CD4-positive, alpha-beta memory T cell (primary cell): ENCODE measurements at places on chromosomes 2 and 18. TPM values are rescaled to one million over a fixed set of nuclear protein-coding genes. Genes with fewer than 3 reads are reported as not detected.

Gene PCARE
- total RNA-seq = not detected

Gene ARHGEF33
- total RNA-seq = not detected

Gene CCDC102B
- total RNA-seq = 4.9 TPM

Gene SPC25
- 0.33 TPM for total RNA-seq

Gene BCL2
- total RNA-seq = 42.7 TPM

Gene TNP1
- total RNA-seq = not detected

Gene RPS27A
- total RNA-seq = 2,392 TPM

Gene ERFE
- total RNA-seq = not detected

Gene VWA3B
- not detected for total RNA-seq

Gene SDC1
- total RNA-seq = 0.09 TPM

- H3K36me3 ChIP-seq = no peaks in the 10 kb centered on the region
- DNase-seq = no peak
- no peaks in the 10 kb centered on the region for H3K27me3 ChIP-seq
- H3K27ac ChIP-seq = no peak overlapping the region
- H3K4me1 ChIP-seq = no peaks in the 10 kb centered on the region
Observed at GRCh38 chr2:140383781-140384180, 1603.6 kb upstream of the NXPH2 start.

DNA sequence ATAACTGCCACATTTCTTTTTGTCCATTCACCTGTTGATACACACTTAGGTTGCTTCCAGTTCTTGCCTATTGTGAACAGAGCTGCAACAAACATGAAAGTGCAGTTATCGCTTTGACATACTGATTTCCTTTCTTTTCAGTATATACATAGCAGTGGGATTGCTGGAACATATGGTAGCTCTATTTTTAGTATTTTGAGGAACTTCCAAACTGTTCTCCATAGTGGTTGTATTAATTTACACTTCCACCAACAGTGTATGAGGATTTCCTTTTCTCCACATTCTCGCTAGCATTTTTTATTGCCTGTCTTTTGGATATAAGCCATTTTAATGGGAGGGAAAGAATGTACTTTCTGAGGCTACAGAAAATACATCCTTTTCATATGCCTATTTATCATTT, 167.4 kb downstream of the GULP1 start:
- no peaks in the 10 kb centered on the region for H3K27me3 ChIP-seq
- H3K4me1 ChIP-seq = no peaks in the 10 kb centered on the region
- no peak overlapping the region for H3K27ac ChIP-seq
- no peak for DNase-seq
- H3K36me3 ChIP-seq = no peaks in the 10 kb centered on the region

DNA sequence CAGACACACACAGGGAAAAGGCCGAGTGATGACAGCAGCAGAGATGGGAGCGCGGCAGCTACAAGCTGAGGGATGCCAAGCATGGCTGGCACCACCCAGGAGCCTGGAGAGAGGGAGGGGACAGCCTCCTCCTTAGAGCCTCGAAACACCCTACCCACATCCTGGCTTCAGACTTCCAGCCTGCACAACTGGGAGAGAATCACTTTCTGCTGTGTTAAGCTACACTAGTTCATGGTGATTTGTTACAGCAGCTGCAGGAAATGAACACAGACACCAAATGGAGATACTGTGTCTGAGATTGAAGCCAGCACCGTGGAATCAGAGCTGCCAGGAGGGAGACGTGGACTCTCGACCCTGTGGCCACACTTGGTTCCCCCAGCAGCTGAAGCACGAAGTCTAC, 27.5 kb upstream of the FOSL2 start:
- peaks cover 86% of the 10 kb centered on the region for H3K4me1 ChIP-seq
- DNase-seq = no peak

- H3K27me3 ChIP-seq = no peaks in the 10 kb centered on the region
- H3K4me1 ChIP-seq = peaks cover 19% of the 10 kb centered on the region
- H3K36me3 ChIP-seq = no peaks in the 10 kb centered on the region
Observed at GRCh38 chr18:58761970-58762780, 90.9 kb downstream of the MALT1 start.

DNA sequence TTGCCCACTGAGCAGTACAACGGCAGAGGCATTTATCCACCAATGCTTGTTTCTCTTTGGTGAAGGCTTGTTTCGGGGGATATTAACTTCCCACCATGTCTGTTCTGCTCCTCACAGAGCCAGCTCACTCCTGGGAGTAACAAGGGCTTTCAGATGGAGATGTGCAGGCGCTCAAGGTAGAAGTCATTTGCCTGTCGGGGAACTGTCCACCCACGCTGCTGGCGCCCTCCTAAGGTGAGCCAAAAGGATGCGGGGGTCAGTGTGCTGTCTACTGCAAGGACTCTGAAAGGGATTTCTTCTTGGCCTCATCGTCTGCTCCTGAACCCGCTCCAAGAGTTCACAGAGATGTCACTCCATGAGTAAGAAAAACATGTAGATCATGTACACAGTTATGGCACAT, 57.0 kb upstream of the CYRIA start:
- no peaks in the 10 kb centered on the region for H3K4me1 ChIP-seq
- no peaks in the 10 kb centered on the region for H3K36me3 ChIP-seq
- no peak for DNase-seq
- no peak overlapping the region for H3K27ac ChIP-seq
- H3K27me3 ChIP-seq = no peaks in the 10 kb centered on the region
- H3K4me3 ChIP-seq = no peak overlapping the region

- no peak overlapping the region for H3K27ac ChIP-seq
- no peaks in the 10 kb centered on the region for H3K27me3 ChIP-seq
- DNase-seq = no peak
Observed at GRCh38 chr2:127193967-127194280, 26.2 kb downstream of the CYP27C1 start.

- DNase-seq = no peak
- H3K4me1 ChIP-seq = no peaks in the 10 kb centered on the region
- no peaks in the 10 kb centered on the region for H3K36me3 ChIP-seq
- H3K4me3 ChIP-seq = no peak overlapping the region
Observed at GRCh38 chr2:164797627-164798026, 44.0 kb downstream of the COBLL1 start.

GRCh38 chr18:23701017-23701416, 11.8 kb downstream of the LAMA3 start:
- H3K27ac ChIP-seq = no peak overlapping the region
- no peaks in the 10 kb centered on the region for H3K36me3 ChIP-seq
- no peak for DNase-seq
- no peaks in the 10 kb centered on the region for H3K4me1 ChIP-seq

DNA sequence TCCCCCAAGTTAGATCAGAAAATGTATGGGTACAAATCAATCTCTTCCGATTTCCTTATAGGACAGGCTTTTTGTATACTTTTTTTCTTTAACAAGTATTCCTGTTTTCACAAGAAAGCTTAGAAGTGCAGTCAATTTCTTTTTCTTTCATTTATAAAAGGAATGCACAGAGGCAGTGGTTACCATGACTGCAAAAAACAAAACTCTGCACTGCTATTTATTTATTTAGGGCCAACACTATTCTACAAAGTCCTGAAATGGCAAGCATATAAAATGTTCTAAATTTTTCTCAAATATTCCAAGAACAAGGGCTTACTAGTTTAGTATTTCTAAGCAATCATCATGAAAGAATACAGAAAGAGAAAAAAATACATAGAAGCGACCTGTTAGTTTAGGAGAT, 22.2 kb downstream of the ATAD2B start:
- peaks cover 14% of the 10 kb centered on the region for H3K4me1 ChIP-seq
- H3K4me3 ChIP-seq = no peak overlapping the region
- no peak overlapping the region for H3K27ac ChIP-seq
- no peaks in the 10 kb centered on the region for H3K36me3 ChIP-seq
- no peak for DNase-seq

- no peak for DNase-seq
- H3K4me1 ChIP-seq = no peaks in the 10 kb centered on the region
- no peak overlapping the region for H3K27ac ChIP-seq
- H3K27me3 ChIP-seq = no peaks in the 10 kb centered on the region
- H3K4me3 ChIP-seq = no peak overlapping the region
Observed at GRCh38 chr18:5388896-5389295, 93.4 kb upstream of the ZBTB14 start.

GRCh38 chr18:36374262-36374661, 76.7 kb downstream of the FHOD3 start:
- DNase-seq = no peak
- peaks cover 3% of the 10 kb centered on the region for H3K27me3 ChIP-seq
- no peaks in the 10 kb centered on the region for H3K36me3 ChIP-seq
- H3K4me3 ChIP-seq = no peak overlapping the region
- H3K27ac ChIP-seq = no peak overlapping the region

GRCh38 chr2:231612109-231612455, 19.4 kb downstream of the TEX44 start:
- H3K4me1 ChIP-seq = peaks cover 23% of the 10 kb centered on the region
- no peak for DNase-seq
- no peaks in the 10 kb centered on the region for H3K36me3 ChIP-seq
- no peak overlapping the region for H3K27ac ChIP-seq
- no peak overlapping the region for H3K4me3 ChIP-seq

GRCh38 chr2:159867567-159868361, 69.8 kb upstream of the CD302 start:
- no peaks in the 10 kb centered on the region for H3K4me1 ChIP-seq
- no peak overlapping the region for H3K27ac ChIP-seq
- no peak for DNase-seq
- no peak overlapping the region for H3K4me3 ChIP-seq

- H3K4me3 ChIP-seq = no peak overlapping the region
- no peaks in the 10 kb centered on the region for H3K36me3 ChIP-seq
- H3K4me1 ChIP-seq = no peaks in the 10 kb centered on the region
- H3K27ac ChIP-seq = no peak overlapping the region
- no peaks in the 10 kb centered on the region for H3K27me3 ChIP-seq
Observed at GRCh38 chr2:161796192-161796591, 172.0 kb downstream of the SLC4A10 start.

GRCh38 chr2:112118148-112118547, 20.0 kb upstream of the FBLN7 start:
- H3K27ac ChIP-seq = no peak overlapping the region
- H3K36me3 ChIP-seq = peaks cover 7% of the 10 kb centered on the region
- DNase-seq = no peak
- H3K4me3 ChIP-seq = no peak overlapping the region

- no peaks in the 10 kb centered on the region for H3K36me3 ChIP-seq
- no peak overlapping the region for H3K4me3 ChIP-seq
- H3K27me3 ChIP-seq = no peaks in the 10 kb centered on the region
- no peaks in the 10 kb centered on the region for H3K4me1 ChIP-seq
- DNase-seq = no peak
Observed at GRCh38 chr2:62939735-62940491, 110.7 kb upstream of the OTX1 start.

- no peak for DNase-seq
- no peak overlapping the region for H3K4me3 ChIP-seq
- no peak overlapping the region for H3K27ac ChIP-seq
- no peaks in the 10 kb centered on the region for H3K36me3 ChIP-seq
- H3K4me1 ChIP-seq = no peaks in the 10 kb centered on the region
Observed at GRCh38 chr18:75107931-75108276, 101.0 kb downstream of the PTGR3 start.
